ENCODE measurements at places on chromosomes 13 and 19.
A peak's percentile ranks its signal among the peaks of the same experiment; 100 is the strongest.

- DNase-seq = no peak
These were observed 69.8 kb downstream of the CDK8 start for GRCh38 chr13:26323764-26324163.

GRCh38 chr19:18867751-18868150 is 28.2 kb downstream of the CERS1 start:
- no peak for DNase-seq

DNA sequence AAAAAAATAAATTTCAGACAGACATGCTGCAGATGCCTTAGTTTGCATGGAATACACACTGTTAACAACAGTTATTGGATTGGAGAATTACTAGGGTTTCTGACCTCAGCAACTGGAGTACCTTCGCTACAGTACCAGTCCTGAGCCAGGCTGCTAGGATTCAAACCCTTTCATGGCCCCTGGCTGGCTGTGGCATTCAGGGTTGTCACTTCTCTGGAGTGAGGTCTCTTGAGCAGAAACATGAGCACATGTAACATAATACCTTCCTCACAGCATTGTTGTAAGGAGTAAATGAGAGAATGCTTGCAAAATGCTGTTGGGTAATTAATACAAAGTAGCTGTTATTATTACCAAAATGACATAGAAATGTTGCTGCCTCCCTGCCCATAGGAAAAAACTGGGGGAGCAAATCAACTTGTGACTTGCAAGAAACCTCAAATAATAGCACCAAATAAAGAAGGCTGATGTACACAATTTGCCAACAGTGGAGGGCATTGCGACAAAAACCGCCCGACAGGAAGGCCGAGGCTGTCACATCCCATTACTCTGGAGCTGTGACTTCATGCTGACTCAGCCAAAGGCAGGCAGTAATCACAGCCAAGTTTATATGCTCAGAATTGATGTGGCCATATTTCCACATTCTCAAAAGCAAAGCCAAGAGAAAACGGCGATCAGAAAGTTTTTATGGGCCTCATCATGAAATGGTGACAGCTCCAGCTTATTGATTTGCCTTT is 100.4 kb downstream of the RFC3 start:
- DNase-seq = peak; percentile 78

DNA sequence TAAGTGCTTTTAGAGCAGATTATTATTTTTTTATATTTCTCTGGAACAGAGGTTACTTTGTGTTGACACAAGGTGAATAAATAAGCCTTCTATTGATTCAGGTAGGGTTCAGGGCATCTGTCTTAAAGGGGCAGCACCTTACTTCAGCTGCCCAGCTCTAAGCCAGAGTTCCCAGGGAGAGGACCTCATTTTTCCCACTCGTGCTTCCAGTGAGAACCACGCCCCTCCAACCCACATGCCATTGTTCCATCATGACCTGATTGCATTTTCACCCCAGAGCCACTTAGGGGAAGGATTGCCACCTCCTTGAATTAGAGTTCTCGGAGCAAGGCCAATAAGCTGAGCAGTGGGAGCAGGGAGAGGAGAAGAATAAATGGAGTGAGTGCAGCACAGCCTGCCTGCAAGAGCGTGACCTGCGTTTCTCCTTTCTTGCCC is 104.3 kb upstream of the FRY start:
- DNase-seq = no peak

DNA sequence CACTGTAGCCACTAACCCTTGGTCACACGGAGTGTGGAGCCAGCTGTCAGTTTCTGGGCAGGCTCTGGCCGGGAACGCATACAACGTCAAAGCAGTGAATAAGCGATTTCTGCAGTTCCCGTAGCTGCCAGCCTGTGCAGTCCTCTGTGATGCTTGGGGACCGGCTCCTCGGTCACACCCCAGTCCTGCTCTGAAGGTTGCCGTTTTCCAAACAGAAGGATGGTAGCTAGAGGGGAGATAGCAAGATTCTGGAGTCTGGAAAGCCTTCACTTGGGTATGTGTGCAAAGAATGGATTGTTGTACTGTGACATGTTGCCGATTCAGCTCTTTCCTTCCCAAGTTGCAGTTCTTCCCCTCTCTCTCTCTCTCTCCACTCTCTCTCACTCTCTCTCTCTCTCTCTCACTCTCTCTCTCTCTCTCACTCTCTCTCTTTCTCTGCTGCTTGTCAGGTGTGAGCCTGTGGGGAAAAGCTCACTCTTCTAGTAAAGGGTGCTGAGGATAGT is 38.7 kb upstream of the C1QTNF9 start:
- DNase-seq = peak; percentile 50

GRCh38 chr19:7925171-7925851 is 624 bp downstream of the CTXN1 start:
- DNase-seq = peak; percentile 83
